ENCODE measurements at places on chromosomes 1 and 21.

DNA sequence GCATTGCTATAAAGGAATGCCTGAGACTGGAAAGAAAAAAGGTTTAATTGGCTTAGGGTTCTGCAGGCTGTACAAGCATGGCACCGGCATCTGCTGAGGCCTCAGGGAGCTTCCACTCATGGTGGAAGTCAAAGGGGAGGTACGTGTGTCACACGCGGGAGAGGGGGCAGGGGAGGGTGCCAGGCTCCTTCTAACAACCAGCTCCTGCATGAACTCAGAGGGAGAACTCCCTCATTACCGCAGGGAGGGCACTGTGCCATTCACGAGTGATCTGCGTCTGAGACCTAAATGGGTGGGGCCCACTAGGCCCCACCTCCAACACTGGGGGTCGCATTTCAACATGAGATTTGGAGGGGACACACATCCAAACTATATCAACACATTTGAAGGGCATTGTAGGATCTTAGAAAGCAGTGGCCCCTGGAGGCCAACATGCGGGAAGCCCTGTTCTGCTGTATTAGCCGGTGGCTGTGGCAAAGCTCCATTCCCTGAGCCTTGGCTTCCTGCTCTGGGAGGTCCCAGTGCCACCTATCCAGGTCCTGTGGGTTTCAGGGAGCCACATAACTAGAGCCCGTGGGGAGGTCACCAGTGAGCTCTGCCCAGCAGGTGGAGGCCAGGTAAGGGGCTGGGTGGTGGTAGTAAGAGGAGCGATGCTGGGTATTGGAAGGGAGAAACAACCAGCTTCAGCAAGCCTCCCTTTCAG lies 10.0 kb downstream of the WNT3A start:
- ATAC-seq = no peak

- no peak for ATAC-seq
Measured at GRCh38 chr1:109112056-109112651, 1.8 kb upstream of the ELAPOR1 start.

DNA sequence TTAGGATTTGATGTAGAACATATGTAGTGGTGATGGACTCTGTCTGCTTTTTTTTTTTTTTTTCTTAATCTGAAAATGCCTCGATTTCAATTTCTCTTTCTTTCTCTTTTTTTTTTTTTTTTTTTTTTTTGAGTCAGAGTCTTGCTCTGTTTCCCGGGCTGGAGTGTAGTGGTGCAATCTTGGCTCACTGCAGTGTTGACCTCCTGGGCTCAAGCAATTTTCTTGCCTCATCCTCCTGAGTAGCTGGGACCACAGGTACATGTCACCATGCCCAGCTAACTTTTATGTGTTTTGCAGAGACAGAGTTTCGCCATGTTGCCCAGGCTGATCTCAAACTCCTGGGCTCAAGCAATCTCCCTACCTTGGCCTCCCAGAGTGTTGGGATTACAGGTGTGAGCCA lies 17.4 kb downstream of the MAST2 start:
- ATAC-seq = no peak

DNA sequence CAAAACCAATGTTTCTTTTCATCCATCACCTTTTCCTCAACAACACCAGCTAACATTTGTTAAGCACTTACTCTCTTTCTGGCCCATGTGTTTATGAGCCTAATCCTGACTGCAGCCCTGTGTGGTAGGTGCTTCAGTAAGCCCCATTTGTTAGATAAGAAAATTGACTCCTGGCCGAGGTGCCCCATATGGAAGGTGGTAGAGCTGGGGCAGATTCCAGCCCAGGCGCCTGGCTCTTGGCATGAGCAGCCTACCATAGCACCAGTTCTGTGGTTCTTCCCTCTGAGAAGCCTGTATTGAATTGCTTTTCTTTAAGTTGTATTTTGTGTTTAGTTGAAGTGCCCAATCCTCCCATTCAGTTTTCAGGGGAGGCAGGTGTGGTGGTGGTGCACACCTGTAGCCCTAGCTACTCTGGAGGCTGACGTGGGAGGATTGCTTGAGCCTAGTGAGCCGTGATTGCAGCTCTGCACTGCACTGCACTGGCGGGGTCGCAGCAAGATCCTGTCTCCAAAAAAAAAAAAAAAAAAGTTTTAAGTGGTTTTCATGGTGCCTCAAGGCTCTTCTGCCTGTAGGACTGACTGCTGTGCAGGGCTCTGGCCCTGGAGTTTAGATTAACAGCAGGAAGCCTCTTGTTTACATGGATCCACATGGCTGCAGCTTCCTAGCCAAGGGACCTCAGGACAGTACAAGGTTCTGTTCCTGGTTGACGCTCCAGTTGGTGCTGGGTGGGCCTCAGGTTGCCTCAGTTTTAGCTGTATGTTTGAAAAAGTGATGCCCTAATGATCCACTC lies 125.9 kb downstream of the MRPS6 start:
- no peak for ATAC-seq

DNA sequence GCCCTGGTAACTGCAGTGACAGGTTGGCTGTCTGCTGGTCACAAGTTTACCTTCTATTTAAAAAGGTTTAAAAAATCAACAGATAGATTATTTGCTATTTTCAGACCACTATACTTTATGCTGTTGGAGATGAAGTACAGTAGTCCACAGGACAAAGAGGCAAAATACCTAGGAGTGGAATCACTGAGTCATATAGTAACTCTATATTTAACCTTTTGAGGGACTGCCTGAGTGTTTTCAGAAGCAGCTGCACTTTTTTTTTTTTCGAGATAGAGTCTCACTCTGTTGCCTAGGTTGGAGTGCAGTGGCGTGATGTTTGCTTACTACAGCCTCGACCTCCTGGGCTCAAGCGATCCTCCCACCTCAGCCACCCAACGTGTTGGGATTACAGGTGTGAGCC lies 11.7 kb downstream of the CNIH4 start:
- peak; percentile 72 for ATAC-seq

DNA sequence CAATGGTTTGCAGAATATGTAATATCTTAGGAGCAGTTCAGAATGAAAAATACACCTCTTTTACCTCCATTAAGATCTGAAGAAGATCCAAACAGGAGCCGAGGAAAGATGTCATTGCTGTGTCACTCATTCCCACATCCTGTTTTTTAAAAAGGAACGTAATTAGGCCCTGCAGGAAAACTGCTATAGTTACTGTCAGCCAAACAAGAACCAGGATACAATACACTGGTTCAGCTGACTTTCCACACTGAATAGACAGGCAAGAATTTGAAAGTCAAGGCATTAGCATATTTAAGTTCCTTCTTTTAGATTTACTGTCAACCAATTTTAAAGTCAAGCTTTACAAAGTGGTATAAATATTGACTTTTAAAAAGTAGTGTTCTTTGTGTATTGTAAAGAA lies 63.8 kb downstream of the IARS2 start:
- ATAC-seq = no peak

DNA sequence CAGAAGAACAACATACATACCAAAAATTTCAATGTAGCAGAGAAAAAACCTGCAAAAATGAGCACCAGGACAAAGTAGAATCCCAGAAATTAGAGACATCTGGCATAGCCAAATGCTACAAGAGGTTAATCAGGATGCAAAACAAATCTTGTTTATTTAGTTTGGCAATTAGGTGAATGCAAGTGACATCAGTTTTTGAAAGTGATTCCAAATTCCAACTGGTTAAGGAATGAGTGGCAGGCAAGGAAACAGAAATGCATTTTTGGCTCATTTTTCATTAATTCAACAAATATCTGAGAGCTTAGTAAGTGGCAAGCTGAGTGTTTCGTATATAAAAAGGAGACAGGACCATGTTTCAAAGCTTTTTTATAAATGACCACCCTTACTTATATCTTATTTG lies 21.3 kb downstream of the SCAF4 start:
- no peak for ATAC-seq

GRCh38 chr1:198024782-198025181 lies 107.6 kb downstream of the LHX9 start:
- ATAC-seq = no peak

DNA sequence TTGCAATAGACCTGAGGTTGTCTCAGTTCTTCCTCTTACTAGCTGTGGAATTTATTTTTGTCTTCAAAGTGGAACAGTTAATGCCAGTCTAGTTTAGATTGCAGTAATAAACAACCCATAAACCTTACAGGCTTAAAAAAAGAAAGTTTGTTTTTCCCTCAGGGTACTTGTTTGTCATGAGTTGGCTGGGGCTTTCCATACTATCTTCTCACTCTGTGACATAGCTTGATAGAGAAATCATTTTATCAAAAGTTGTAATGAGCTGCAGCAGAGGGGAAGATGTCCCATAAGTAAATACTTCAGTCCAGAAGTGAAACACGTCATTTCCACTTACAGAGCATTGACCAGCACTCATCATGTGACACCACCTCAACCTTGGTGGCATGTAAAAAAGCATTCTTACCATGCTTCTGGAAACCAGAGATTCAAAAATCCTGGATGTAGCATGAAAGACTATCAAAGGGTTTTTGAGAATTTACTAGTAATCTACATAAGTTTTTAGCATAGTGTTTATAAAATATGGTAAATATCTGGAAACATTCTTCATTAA lies 62.8 kb upstream of the COL11A1 start:
- ATAC-seq = no peak

DNA sequence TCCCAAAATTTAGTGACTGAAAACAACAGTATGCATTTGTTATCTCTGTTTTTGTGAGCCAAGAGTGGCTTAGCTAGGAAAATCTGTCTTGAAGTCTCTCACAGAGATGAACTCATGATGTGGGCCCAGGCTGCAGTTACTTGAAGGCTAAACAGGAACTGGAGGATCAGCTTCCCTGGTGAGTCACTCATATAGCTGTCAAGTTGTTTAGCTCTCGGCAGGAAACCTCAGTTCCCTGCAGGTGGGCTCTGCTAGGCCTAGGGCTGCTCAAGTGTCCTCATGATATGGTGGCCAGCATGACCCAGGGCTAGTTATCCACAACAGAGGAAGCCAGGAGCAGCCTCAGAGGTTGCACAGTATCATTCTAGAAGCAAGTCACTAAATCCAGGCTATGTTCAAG lies 30.2 kb upstream of the DDX59 start:
- ATAC-seq = no peak

GRCh38 chr1:107877092-107877491 lies 87.9 kb downstream of the VAV3 start:
- peak; percentile 15 for ATAC-seq

GRCh38 chr1:150981177-150981804 lies 801 bp upstream of the ANXA9 start:
- ATAC-seq = no peak

GRCh38 chr1:218671573-218671972 lies 326.4 kb downstream of the TGFB2 start:
- no peak for ATAC-seq

DNA sequence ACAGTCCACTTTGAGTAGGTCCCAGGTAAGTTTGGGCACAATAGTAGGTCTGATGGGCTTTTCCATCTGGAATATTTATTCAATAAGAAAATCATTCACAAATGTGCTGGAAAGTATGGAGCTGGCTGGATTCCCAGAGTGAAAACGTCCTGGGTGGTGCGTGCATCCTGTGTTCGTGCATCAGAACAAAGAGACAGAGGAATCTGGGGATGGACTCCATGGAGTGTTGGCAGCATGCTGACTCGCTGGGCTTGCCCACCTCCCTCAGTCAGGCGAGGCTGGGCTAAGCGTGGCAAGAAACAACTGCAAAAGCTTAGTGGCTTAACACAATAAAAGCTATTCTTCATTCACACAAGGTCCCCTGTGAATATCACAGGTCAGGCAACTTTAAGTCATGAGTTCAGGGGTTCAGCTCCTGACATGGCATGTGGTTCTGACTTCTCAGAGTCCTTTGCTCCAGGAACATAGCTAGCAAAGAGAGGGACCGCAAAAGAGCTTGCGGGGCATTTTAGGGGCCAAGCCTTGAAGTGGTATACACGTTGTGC lies 151.6 kb upstream of the ZNF644 start:
- ATAC-seq = no peak

DNA sequence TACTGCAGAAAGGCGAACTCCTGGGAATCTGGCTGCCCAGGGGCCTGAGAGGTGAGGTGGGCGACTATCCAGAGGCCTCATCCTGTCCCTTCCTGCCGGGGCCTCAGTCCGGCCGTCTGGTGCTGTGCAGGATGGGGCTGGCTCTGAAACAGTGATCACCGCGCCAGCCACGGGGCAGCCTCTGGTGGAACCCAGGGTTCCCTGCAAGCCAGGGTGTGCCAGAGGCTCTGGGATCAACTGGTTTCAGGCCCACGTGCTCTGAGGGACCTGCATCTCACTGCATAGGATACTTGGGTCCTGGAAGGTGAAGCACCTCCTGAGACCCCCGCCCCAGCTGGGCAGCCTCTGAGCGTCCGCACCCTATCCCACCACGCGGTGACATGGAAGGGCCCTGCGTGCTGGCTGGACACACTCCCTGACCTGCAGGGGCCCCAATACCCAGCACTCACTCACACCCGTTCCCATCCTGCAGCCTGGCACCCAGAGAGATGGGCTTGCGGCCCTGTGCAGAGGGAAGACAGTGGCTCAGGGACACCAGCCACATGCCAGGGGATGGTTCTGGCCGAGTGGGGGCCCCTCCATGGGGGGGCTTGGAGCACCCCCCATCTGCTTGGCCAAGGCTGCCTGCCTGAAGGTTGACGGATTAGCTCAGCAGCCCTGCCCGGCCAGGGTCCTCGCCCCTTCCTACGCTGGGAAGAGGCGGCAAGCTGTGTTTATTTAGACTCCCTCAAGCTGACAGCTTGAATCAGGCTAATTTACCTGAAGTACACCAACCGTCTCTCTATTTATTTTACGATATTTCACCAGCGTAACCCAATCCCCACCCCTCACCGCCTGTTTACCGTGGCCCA lies 64.3 kb upstream of the TTC34 start:
- ATAC-seq = no peak

DNA sequence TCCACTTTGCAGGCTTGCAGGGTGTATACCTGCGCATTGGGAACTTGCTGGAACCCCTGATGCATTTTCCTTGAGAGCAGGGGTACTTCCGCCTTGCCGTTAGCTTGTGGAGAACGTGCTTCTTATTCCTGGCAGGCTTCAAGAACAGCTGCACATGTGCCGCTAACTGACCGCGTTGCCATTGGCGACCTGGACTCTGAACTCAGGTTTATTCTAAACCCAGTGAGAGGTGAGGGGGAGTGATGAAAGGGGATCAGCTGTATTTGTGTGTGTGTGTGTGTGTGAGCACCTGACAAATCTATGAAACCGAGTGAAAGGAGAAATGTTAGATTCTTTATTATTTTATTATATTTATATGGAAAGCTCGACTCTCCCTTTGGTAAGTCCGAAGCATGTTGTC lies 128.6 kb downstream of the HUNK start:
- no peak for ATAC-seq

DNA sequence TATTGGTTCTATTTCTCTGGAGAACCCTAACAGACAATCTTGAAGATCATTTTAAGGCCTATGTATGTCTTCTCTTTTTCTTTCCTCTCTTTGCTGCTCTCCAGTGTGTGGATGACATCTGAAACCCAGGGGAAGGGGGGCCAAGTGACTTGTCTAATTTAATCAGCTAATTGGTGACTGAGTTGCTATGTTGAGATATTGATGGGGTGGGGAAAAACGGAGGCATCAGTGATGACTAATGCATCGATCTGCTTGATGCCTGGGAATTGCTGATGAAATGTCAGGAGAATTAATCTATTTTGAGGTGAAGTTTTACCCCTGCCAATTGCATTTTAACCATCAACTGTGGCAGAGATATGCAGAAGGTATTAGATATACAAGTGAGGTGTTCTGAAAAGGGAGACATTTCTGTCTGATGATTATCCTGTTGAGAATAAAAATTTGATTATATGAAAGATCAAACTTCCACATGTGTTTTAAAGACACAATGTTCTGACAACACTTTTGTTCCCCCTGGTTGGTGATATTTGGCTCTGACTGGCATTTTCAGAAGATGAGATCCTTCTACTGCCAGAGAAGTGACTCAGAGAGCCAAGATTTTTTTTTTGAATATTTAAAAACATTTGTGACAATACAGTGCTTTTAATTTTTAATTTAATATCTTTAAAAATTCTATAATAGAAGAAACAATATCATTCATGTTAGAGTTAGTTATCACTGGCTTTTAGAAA lies 18.7 kb upstream of the PTGFR start:
- ATAC-seq = no peak

Data from activated CD4-positive, CD25-positive, alpha-beta regulatory T cell treated with anti-CD3 and anti-CD28 coated beads, Interleukin-2, amount 50 U/mL, for 24 hours (primary cell).